ENCODE measurements at places on chromosomes 13 and 19.

- H3K27me3 ChIP-seq = no peaks in the 10 kb centered on the region
- no peaks in the 10 kb centered on the region for H3K4me1 ChIP-seq
- H3K27ac ChIP-seq = no peak overlapping the region
- H3K4me3 ChIP-seq = no peak overlapping the region
- no peaks in the 10 kb centered on the region for H3K36me3 ChIP-seq
These were observed 800.7 kb upstream of the SLITRK5 start for GRCh38 chr13:86870444-86870843.

DNA sequence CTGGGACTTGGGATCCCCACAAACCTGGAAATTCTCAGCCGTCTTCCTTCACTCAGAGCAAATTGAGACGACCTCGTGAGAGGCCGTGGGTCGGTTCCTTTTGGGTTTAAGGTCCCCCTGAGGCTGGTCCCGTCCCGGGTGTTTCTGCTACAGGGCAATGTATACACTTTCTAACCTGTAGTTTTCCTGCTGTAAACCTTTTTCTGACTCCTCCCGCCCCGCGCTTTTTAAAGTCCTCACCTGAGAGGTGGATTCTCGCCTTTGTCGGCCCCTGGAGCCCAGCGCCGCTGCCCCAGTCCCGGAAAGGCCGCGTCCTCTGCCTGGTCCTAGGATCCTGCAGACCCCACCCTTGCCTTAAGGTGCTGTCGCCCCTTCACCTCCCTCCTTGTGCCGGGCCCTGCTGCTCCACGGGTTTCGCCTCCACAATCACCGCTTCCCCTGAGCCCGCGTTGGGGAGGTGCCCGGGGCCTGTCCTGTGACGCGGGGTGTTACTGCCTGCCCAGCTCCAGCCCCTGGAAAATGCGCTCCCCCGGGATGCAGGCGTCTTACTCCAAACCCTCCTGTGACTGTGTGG is 391 bp downstream of the ZNF761 start:
- no peaks in the 10 kb centered on the region for H3K27me3 ChIP-seq
- peaks cover 7% of the 10 kb centered on the region for H3K36me3 ChIP-seq
- peak overlapping the region; percentile 71 for H3K27ac ChIP-seq
- H3K4me1 ChIP-seq = peaks cover 6% of the 10 kb centered on the region

GRCh38 chr19:34671972-34672371 is 5.0 kb downstream of the SCGB2B2 start:
- H3K27me3 ChIP-seq = no peaks in the 10 kb centered on the region
- H3K36me3 ChIP-seq = no peaks in the 10 kb centered on the region
- DNase-seq = no peak
- no peak overlapping the region for H3K27ac ChIP-seq

DNA sequence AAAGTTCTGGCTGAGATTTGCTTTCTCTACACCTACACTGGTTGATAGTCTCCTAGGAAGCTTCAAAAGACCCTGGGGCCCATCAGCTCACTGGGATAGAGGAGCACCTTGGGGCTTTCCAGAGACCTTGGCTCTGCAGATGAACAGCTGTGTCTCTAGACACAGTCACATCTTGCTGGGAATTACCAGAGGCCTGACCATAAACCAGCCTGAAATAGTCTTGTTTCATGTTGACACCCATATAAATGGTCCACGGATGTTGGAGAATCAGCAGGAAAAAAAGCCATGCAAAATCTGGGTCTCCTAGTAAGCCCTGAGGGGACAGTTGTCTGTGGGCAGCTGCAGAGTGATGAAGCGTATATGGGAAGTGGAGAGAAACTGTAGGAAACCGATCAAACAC is 207.6 kb downstream of the DNAJC15 start:
- H3K4me1 ChIP-seq = no peaks in the 10 kb centered on the region
- no peaks in the 10 kb centered on the region for H3K36me3 ChIP-seq
- DNase-seq = no peak
- H3K27me3 ChIP-seq = no peaks in the 10 kb centered on the region

GRCh38 chr19:36049080-36049698 is 4.9 kb downstream of the THAP8 start:
- no peak overlapping the region for H3K27ac ChIP-seq
- no peak for DNase-seq
- no peaks in the 10 kb centered on the region for H3K27me3 ChIP-seq
- H3K36me3 ChIP-seq = no peaks in the 10 kb centered on the region
- H3K4me3 ChIP-seq = no peak overlapping the region

GRCh38 chr19:4327252-4327876 is 11.3 kb downstream of the STAP2 start:
- H3K36me3 ChIP-seq = no peaks in the 10 kb centered on the region
- H3K27me3 ChIP-seq = peaks cover 16% of the 10 kb centered on the region
- peaks cover 15% of the 10 kb centered on the region for H3K4me1 ChIP-seq
- DNase-seq = peak; percentile 58
- no peak overlapping the region for H3K27ac ChIP-seq

DNA sequence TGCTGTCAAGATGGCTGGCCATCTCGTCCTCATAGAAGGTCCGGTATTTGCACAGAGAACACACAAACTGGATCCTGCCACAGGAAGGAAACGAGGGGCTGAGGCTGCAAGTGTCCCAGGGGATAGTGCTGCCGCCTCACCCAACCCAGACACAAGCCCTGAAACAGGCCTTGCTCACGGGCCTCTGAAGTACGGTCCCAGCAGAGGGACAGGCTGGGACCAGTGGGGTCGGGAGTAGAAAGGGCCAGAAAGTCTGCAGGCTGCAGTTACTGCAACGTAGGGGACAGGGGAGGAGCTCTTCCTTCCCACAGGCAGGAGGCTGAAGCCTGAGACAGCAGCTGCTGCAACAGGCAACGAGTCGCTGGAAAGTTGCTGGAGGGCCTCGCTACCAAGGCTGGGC is 18.2 kb upstream of the AKAP8 start:
- peaks cover 19% of the 10 kb centered on the region for H3K36me3 ChIP-seq
- DNase-seq = no peak
- no peak overlapping the region for H3K27ac ChIP-seq
- no peak overlapping the region for H3K4me3 ChIP-seq

DNA sequence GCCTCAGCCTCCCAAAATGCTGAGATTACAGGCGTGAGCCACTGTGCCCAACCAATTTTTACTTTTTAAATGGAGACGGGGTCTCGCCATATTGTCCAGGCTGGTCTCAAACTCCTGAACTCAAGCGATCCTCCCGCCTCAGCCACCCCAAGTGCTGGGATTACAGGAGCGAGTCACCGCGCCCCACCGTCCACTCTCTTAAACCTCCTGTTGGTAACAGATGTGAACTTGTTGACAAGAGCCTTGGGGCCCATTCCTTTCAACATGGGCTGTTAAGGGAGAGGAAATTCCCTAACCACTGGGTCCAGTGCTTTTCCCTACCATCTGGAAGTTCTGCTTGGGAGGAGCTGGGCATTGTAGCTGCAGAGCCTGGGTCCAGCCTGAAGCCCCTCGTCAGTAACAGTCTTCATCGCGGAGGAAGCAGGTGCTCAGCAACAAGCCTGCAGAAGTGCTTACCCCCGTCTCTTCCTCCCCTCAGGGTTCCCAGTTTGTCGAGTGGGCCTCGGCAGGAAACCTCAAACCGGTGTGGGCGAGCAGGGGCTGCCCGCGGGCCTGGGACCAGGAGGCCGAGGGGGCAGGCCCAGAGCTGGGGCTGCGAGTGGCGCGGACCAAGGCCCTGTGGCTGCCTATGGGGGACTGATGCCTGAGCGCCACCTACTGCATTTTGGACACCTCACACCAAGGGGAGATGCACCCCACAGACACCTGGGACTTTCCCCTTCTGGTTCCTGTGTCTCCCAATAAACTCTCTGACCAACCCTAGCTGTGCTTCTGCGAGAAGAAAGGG is 4.0 kb upstream of the FLT3LG start:
- H3K36me3 ChIP-seq = no peaks in the 10 kb centered on the region
- no peak for DNase-seq
- peak overlapping the region; percentile 81 for H3K27ac ChIP-seq
- H3K4me1 ChIP-seq = peaks cover 22% of the 10 kb centered on the region
- no peak overlapping the region for H3K4me3 ChIP-seq

DNA sequence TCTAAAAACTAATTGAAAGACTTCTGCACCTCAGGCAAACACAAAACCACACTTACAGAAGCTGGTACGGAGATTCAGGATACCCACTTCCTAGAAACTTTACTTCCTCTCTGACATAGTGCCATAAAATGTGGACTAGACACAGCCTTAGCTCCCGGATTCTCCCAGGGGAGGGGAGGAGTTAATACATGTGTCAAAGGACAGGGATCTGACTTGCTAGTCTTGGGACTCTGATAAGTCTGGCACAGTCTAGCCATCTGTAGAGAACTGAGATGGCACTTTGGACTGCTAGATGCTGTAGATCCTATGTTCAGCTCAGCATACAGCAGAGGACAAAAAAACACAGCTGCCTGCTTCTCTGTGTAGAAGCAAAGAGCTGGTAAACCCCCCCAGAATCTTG is 769.8 kb upstream of the MIR17HG start:
- no peak overlapping the region for H3K27ac ChIP-seq
- no peaks in the 10 kb centered on the region for H3K36me3 ChIP-seq
- H3K27me3 ChIP-seq = no peaks in the 10 kb centered on the region
- H3K4me3 ChIP-seq = no peak overlapping the region

DNA sequence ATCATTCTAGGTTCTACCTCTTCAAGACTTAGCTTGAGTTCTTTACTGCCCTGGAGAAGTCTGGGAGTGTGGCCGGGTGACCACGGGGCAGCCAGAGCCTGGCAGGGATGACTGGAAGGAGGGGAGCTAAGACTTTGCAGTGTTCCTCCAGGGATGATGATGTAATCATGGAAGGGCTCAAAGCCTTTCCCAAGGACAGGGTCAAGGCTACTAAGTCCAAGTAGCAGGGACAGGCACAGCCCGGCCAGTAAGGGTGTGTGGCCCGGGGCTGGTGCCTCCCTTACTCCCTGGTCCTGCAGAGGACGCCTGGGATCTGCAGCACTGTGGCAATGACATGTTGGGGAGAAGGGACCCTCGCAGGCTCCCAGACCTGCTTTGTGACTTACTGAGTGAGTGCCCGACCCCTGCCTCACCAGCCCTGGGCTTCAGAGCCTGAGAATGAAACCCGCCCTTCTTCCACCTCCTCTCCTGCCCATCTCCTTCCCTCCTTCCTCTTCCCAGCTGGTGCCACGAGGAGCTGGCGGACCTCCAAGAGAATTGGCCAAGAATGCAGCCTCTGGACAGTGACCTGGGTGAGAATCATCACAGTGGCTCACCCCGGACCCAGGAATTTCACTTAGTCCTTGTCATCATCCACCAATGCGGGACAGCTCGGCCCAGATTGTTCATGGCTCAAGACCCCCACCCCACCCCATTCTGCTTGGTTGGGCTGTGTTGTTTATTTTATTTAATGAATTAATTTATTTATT is 15.6 kb upstream of the FBXO17 start:
- H3K27me3 ChIP-seq = no peaks in the 10 kb centered on the region
- no peak overlapping the region for H3K27ac ChIP-seq
- H3K4me3 ChIP-seq = no peak overlapping the region
- H3K36me3 ChIP-seq = no peaks in the 10 kb centered on the region
- no peaks in the 10 kb centered on the region for H3K4me1 ChIP-seq

DNA sequence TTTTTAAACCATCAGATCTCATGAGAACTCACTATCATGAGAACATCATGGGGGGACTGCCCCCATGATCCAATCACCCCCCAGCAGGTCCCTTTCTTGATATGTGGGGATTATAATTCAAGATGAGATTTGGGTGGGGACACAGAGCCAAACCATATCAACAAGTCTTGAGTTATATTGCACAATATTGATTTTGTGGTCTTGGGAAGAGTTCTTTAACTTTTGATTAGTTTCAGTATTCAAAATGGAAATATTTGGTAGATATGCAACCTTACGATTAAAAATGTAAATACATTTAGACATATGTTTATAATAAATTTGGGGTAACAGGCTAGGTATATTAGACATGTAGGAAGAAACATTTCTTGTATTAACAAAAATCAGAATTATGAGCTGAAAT is 188.2 kb downstream of the GPC5 start:
- DNase-seq = no peak
- no peaks in the 10 kb centered on the region for H3K36me3 ChIP-seq
- H3K27ac ChIP-seq = no peak overlapping the region
- no peak overlapping the region for H3K4me3 ChIP-seq
- no peaks in the 10 kb centered on the region for H3K27me3 ChIP-seq
- no peaks in the 10 kb centered on the region for H3K4me1 ChIP-seq

DNA sequence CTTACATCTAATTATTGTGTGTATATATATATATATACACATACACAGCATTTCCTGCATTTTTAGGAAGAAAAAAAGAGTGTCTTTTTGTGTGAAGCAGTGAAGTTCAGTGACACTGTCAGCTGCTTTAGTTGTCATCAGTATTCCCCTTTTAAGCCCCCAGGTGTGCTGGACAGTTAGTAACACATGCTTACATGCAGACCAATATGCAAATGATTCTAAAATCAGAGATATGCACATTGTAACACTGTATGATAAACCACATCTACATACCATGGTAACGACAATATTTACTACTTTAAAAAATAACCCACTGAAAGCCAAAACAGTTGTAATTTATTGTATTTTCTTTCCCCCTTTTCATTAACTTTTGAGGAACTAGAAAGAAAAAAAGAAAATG is 16.8 kb downstream of the LHFPL6 start:
- H3K27ac ChIP-seq = peak overlapping the region; percentile 6
- no peaks in the 10 kb centered on the region for H3K27me3 ChIP-seq
- H3K4me1 ChIP-seq = peaks cover 89% of the 10 kb centered on the region

DNA sequence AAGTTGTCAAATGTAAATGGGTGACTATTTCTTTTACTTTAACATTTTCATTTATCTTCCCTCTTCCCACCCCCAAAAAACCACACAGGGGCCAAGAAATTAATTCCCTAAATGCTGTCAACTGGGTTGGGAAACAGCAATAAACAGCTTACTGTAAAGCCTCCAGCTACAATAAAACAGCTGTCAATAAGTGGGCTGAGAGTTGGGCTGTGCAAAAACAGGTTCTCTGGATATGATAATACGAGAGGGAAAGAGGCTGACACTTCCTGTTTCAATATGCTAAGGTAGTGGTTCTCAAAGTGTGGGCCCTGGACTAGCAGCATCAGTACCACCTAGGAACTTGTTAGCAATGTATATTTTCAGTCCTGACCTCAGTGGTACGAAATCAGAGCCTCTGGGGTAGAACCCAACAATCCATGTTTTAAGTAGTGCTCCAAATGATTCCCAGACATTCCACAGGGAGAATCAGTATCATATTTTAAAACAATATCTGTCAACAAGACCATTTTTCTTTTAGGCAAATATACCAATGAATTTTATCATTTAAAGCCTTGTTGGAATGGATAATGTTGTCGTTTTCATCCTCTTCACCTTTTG is 8.4 kb downstream of the PCDH9 start:
- no peaks in the 10 kb centered on the region for H3K4me1 ChIP-seq
- H3K27ac ChIP-seq = no peak overlapping the region
- no peaks in the 10 kb centered on the region for H3K27me3 ChIP-seq

GRCh38 chr13:49238621-49239020 is 9.1 kb upstream of the CDADC1 start:
- H3K36me3 ChIP-seq = no peaks in the 10 kb centered on the region
- H3K27me3 ChIP-seq = no peaks in the 10 kb centered on the region

All from heart right ventricle (tissue), 16 donors.